CD4-positive, alpha-beta T cell treated with Interleukin-15 for 1 hour (primary cell): ENCODE measurements at places on chromosomes 4 and X.

DNA sequence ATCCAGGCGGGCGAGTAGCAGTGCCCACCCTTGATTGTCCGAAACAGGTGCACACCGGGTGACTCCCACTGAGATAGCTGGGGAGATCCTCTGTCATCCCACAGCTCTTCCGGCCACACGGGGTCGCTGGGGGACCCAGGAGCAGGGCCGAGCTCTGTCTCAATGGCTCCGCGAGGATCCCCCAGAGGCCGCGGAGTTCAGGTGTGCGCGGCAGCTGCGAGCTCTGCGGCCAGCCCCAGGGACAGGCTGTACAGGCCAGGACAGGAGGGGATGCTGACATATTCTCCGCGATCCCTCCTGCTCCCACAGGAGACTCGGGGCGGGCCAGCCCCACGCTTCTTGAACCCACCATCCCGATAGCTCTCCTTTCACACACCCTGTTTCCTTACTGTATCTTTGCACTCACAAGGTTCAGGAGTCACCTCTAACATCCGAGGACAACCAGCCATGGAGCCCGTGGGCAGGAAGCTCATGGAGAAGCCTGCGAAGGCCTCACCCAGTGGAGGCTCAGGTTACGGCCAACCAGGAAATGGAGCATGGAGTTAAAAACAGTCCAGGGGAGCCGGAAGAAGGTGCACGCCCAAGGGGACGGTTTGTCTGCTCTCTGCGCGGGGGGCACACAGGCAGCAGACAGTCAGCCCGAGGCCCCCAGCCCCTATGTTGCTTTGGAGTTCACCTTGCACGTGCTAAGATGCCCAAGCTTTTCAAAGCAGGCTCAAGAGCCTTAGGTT, 77.9 kb upstream of the AMELX start:
- DNase-seq = no peak

DNA sequence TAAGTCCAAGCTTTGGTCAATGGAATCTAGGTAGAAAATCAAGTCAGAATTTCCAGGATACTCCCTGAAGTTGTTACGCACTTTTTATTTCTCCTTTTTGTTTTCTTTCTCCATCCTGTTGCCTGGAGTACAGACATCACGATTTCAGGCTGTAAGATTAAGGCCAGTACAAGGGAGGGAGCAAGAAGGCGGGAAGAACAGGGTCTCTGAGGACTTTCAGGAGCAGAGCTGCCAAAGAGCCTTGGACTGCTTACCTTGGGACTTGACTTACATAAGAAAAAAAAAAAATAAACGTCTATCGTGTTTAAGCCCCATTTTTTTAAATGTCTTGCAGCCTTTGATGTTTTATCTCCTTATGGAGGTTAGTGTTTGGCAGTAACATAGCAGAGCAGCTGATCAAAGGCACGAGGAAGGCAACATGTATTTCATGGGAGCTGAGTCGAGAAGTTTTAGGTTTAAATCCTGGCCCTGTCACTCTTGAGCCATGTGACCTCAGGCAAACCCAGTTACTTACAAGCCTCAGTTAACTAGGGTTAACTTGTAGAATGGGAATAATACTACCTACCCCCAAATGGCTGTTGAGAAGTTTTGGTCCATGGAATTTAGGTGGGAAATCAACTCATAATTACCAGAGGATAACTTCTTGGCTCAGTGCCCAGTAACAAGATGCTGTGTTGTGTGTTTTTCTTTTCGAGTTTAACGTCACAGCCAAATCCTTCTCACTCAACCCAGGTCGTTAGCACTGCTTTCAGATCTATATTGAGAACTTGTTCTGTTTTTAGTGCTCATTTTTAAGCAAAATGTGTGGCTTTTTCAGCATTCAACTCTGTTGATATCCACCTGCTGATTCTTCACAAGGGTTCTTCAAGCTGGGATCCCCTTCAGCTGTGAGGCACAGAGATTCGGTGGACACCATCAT, 106.8 kb downstream of the CLNK start:
- DNase-seq = no peak

DNA sequence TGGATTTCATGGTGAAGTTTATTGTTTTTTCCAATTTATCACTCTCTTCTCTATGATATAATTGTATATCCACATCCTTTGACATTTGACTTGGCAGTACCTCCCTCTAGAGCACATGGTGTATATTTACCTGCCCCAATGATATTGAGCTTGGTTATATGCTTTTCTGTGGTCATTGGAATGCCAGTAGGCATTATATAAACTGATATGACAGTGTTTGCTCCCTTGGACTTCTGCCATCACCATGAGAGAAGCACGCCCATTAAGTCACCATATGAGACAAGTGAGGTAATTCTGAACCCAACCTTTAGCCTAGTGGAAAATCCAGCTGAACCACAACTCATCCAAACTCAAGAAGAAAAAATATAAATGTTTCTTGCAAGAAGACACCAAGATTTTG, 2761.5 kb downstream of the ARAP2 start:
- DNase-seq = no peak

DNA sequence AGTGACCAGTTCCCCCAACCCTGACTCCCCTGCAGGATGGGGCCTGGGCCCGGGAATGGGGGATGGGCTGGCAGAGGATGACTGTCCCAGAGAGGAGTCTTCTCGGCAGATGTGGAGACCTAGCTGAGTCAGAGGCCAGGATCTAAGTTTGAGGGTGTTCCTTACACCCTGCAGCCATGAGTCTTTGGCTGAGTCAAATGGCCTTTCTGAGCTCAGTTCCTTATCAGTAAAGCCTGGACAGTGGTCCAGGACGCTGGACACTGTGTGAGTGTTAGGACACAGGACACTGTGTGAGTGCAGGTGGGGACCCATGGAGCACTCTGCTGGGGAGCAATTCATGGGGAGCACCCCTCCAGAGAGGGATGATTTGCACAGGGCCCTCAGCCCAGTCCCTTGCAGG, 5.0 kb downstream of the IL9R start:
- DNase-seq = no peak

GRCh38 chrX:18733287-18733686, 25.8 kb downstream of the PPEF1 start:
- DNase-seq = no peak

GRCh38 chrX:111047575-111047974, 48.4 kb upstream of the PAK3 start:
- no peak for DNase-seq

DNA sequence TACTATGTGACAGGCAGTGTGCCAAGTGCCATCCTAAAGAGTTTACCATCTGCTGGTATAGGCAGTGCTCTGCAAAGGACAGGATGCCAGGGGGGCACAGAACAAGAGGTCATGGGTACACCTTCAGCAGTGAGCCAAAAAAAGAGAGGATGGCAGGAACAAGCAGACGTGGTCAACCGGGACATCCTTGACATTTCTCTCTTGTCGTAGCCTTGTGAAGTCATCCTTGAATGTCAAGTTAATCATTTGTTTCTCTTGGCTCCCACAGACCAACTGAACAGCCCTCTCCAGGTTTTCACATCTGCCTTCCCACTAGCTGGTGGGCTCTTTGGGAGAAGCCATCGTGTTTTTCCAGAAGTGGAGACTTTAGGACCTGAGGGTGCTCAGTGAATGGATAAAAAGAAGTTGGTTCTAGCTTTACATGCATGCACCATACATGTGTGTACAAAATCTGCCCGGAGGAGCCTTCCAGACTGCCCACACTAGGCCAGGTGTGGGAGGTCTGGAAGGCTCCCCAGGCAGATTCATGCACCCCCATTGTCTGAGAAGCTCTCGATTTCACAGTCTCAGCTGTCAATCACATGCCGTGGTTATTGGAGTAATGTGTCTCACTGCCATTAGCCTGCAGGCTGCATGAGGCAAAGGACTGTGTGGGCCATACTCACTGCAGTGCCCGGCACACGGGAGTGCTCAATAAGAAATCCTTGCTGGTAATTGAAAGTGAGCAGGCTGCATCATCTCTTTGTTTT, 16.4 kb downstream of the PNMA6F start:
- no peak for DNase-seq

GRCh38 chr4:45099471-45099870, 373.1 kb upstream of the GNPDA2 start:
- no peak for DNase-seq

DNA sequence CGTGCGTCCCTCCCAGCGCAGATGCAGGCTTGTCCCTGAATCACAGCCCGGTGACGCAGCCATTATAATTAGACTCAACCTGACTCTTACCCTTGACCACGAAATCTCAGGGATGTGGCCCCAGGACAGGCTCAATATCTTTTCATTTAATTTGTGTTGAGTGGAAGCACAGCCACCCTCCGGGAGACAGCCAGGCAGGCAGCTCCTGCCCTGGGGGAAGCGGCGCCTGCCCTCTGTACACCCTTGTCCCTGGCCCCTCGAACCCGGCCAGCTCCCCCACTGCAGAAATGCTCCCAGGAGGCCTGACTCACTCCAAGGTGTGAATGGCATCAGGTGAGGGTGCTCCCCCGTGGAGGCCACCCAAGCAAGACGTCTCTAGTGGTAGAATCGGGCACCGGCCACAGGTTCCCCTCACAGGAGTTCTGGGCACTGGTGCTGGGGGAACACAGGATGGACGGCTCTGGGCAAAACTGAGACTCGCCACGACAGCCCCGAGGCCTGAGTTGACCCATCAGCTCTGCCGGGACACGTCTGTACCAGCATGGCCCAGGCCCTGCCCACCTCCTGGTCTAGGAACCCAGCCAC, 2.7 kb downstream of the CPLX1 start:
- peak; percentile 14 for DNase-seq

DNA sequence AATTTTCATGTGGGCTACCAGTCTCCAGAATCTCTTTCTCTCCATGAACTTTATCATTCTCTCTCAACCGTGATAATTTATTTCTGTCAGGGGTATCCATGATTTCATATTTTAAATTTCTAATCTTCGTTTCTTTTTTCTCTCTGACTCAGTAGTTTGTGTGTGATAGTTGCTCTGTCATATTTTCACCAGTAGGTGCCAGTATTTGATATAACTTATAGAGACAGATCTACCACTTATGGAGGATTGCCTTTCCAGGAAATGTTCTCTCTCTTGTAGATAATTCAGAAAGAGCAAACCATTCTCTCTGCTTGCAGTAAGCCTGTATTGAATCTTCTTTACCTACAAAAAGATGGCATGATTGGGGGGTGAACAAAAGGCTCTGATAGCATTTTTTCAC, 79.3 kb upstream of the DYNLT3 start:
- DNase-seq = no peak

- DNase-seq = no peak
Measured at GRCh38 chr4:73523126-73523525, 41.6 kb downstream of the AFM start.

GRCh38 chr4:95540227-95540626, 8.5 kb downstream of the UNC5C start:
- DNase-seq = no peak

DNA sequence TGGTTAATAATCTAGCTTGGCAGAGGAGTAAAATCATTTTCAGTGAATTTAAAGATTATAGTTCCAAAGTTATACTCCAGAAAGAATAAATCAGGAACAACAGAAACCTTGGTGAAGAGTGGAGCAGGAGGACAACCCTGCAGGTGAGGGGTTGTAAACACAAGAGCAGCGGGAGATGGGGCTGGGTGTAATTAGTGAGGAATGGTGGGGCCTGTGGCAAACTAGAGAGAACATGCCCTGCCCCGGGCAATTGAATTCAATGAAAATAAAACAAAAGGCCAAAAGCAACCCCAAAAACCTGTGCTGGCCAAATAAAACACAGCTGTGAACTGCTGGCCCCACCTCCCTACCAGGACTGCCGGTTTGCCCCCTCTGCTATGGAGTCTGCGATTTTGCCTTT, 325.2 kb downstream of the NR3C2 start:
- DNase-seq = no peak

DNA sequence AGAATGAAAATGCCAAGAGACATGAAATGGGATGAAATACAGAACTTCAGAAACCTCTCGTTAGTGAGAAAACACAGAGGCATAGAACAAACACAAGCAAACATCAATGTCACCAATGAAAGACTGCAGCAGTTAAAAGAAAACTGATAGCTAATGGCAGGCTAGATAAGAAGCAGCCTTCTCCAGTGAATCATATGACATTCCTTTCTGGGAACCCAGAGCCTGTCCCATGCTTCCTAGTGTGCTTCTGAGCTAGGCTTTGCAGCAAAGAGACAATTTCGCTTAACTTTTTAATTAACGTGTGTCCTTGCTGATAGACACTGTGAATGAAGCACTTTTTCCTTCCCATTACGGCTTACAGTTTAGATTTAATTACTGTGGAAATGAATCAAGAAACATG, 444.6 kb downstream of the IL15 start:
- no peak for DNase-seq

DNA sequence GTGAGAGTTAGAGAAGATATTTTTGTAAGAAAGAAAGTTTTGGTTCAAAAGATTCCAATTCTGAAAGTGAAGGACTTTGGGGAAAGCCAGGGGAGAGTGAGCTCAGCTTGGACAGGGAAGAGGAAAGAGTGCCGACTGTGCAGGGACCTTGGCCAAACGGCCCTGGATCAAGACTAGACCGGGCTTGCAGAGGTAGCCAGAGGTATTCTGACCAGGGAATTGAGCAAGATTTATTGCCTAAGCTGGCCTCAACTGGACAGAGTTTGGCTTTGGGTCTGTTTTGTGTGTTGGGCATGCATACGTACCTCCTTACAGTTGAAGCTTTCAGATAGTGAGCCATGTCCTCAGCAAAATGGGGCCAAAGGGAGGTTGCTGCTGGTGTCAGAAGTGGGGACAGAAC, 11.6 kb downstream of the PLAC1 start:
- no peak for DNase-seq

DNA sequence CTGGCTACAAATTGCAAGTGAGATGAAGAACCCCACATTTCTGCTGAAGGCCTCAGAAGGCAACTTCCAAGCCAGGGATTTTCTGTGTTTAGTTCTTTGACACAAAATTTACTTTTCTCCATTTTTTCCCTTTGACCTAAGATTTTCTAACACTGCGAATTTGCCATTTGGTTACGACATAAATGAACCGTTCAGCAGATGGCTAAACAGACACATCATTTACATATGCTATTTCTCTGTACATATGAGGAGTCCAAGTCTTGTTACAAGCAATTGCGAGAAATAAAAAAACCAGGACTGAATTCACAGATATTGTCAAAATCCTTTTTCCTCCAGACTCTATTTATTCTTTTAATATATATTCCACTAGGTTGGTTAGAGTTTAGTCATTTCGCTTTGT, 978.6 kb downstream of the NLGN4X start:
- DNase-seq = no peak

- no peak for DNase-seq
Measured at GRCh38 chrX:42673301-42673810, 104.6 kb downstream of the PPP1R2C start.

- DNase-seq = no peak
Measured at GRCh38 chr4:95877636-95878035, 37.7 kb downstream of the PDHA2 start.

GRCh38 chr4:178602833-178603232, 1160.6 kb upstream of the AGA start:
- no peak for DNase-seq

- DNase-seq = no peak
Measured at GRCh38 chr4:93660036-93660435, 168.5 kb upstream of the ATOH1 start.

- DNase-seq = no peak
Measured at GRCh38 chr4:53196882-53197771, 168.7 kb downstream of the SCFD2 start.

GRCh38 chr4:61507091-61507490, 307.0 kb downstream of the ADGRL3 start:
- DNase-seq = no peak

- no peak for DNase-seq
Measured at GRCh38 chrX:125810856-125811255, 355.2 kb downstream of the DCAF12L2 start.
